ENCODE measurements at places on chromosomes 7 and 10.
A peak's percentile ranks its signal among the peaks of the same experiment; 100 is the strongest.

DNA sequence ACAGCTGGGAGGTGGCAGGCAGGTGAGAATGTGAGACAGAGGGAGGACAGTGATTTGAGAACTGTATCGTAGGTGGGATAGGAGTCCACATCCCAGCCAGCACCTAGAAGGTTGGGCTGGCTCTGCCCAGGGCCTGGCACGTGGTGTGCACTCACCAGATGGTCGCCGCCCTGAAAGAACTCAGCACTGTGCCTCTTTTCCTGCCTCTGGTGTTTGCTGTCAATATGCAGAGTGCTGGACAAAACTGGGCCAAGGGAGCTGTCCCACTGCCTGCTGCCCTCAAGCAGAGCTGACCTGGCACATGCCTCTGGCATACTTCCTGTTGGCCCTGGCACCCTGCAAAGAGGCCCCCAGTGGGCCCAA lies 36.8 kb downstream of the CHST3 start:
- DNase-seq = no peak

DNA sequence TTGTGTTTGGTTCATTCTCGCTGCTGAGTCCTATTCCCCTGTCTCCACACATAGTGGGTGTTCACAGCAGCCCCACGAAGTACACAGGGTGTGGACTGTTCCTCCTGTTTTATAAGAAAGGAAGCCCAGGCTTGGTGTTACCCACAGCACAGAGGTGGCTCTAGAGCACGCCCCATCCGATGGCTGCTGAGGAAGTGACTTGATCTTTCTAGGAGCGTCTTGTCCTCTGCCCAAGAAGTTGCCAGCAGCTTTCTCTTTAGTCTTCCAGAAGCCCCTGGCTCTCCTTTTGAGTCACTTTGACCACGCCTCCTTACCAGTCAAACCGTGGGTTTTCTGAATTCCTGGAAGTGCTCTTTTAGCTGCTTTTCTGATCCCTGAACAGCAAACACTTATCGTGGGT lies 94.0 kb downstream of the GRK5 start:
- no peak for DNase-seq

DNA sequence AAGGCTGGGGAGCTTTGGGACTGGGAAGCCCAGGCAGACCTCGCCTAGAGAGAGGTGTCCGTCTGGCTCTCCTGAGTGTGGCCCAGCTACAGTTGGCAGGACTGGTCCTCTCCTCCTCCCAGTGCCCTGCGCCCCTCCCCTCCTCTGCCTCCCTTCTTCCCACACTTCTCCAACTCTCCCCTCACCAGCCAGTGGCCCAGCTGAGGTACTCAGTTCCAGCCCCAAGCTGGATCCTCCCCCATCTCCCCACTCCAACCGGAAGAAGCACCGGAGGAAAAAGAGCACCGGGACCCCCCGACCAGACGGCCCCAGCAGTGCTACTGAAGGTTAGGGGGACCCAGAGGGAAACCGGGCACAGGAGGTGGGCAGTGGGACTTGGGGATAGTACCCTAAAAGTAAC lies 27.7 kb downstream of the GBX1 start:
- DNase-seq = no peak

DNA sequence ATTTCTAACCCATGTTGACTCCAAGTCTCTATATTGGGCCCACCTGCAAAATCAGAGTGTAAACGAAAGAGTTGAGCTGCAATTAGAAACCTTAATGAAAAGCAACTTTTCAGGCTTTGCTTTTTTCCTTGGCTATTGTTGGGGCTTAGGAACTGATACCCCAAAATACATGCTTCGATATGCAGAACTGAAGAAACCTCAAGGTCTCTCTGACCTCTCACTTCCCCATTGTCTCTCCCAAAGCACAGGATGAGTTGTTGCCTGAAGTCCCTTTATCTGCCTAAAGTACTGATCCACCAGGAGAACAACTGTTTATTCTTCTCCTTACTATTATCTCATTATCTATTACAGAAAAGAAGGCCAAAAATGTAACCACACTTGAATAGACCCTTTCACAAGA lies 666.0 kb upstream of the LRRTM3 start:
- no peak for DNase-seq

DNA sequence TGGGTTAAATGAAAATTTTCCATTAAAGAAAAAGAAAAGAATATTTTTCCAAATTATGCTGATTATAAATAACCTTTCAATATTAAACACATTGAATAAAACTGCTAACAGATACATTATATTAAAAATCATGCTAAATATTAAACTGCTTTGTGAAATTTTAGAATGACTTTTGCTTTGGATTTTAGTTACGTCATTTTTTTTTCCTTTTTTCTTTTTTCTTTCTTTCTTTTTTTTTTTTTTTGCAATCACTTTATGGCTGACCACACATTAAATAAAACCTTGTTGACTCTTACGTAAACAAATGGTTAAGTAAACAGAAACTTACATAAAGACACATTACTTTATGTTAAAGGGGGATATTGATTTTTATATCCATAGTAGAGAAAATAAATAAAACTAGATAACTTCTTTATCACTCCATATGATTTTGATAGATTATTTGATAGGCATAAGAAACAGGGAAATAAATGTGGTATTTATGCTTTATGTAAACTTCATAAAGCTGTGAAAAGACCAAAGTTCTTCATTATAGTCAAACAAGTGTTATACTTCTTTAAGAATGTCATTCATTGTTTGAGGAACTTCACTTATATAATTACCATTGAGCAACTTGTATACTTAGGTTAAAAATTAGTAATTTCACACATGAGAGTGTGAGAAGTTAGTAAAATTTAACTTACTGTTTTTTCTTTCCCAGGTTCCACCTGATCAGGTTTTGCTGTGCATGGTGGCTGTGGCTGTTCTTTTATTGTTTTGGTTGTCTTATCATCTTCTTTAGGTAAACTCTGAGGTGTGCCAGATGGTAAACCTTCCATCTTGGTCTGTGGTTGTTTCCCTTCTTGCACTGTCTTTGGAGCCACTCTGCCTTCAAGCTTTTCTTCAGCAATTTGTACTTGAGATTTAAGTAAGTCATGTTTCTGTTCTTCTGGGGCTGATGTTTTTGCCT lies 197.3 kb downstream of the PCLO start:
- no peak for DNase-seq

- no peak for DNase-seq
Measured at GRCh38 chr7:1624999-1625927, 44.8 kb upstream of the ELFN1 start.

GRCh38 chr7:30162622-30163124 lies 27.9 kb downstream of the MTURN start:
- DNase-seq = peak; percentile 69

DNA sequence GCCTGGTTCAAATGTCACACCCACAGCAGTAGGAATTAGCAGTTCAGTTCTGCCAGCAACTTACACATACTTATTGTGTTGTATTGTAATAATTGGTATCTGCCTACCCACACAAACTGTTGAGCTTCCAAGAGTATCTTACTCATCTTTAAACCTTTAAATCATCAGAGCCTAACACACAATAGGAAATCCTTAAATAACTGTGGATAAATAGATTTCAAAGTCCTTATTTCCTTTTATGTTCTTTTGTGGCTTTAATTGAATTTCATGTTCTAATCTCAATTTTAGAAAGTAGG lies 3.9 kb downstream of the CASD1 start:
- no peak for DNase-seq

- no peak for DNase-seq
Measured at GRCh38 chr10:23371073-23371472, 26.5 kb upstream of the C10orf67 start.

DNA sequence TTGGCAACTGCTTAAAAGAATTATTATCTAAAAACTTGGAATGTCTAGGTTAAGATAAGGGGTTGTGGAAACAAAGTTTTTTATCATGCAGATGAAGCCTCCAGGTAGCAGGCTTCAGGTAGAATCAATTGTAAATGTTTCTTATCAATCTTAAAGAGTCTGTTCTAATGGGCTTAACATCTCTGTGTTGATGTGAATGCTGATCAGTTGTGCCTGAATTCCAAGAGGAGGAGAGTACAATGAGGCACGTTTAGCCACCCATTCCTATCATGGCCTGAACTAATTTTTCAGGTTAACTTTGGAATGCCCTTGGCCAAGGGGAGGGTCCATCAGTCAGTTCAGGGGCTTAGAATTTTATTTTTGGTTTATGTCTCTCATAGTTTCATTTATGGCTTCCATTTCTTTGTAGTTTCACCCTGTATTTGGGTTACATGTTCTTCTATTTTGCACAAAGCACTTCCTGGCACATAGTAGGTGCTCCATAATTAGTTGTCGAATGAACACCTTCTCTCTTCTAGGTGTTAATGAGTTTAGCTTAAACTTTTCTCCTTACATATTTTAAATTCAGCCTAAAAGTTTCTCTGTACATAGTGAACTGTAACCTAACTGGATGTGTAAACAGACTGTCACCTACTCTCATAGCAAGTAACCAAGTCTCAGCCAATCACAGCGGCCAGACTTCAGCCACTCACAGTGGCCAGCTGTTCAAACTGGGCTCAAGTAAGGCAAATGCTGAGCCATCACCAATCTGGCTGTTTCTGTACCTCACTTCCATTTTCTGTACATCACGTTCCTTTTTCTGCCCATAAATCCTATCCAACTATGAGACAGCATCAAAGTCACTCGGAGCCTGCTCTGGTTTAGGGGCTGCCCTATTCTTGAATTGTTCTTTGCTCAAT lies 34.7 kb downstream of the ALOX5 start:
- no peak for DNase-seq

GRCh38 chr7:120028636-120029035 lies 244.3 kb upstream of the KCND2 start:
- DNase-seq = peak; percentile 66

DNA sequence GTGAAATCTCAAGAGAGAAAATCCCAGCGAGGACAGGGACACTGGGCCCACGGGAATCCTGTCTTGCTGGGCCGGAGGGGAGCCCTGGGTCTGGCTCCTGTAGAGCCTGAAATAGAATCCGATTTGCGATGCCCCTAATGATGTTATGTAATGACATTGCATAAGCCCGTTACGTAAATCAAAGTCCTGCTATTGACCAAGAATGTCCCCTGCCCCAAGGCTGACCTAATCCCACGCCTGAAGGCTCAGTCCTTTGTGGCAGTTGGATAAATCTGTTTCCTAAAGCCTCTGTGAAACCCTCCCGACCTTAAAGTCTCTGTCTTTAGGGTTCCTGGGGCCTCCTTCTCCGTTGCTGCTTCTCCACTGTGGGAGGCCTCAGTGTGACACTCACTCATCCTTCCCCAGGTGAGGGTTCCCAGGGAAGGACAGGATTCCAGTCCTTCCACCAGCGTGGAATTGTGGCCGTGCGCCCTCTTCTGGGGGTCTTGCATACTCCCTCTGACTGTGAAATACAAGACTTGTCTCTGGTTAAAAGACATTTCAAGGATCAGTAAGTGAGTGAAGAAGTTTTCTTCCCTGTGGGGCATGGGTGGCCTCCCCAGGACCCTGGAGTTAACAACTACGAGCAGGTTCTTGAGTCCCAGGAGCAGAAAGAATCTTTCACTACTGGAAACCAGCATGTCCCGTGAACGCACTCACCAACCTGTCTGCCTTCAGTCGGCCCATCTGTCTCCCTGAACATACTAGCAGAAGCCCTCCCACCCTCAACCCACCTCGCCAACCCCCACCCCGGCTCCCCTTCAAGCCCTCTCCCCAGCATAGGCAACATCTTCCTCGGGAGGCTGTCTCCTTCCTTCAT lies 19.8 kb downstream of the ZNF467 start:
- DNase-seq = peak; percentile 38

- DNase-seq = peak; percentile 57
Measured at GRCh38 chr7:129144095-129144833, at the start of gene TSPAN33. Gene TSPAN33, plus strand, starts transcription at chr7:129144707. Its CDS starts 274 bp downstream, at chr7:129144981.

DNA sequence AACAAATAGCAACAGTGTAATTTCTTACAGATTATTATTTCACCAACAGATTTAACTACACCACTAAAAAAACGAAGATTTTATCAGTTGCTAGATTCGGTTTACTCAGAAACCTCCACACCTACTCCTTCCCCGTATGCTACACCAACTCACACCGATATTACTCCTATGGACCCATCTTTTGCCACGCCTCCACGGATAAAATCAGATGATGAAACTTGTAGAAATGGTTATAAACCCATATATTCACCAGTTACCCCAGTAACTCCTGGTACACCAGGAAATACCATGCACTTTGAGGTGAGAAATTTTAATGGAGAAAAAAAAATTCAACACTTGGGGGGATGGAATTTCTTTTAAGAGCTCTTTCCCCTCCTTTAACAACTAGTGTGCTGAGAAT lies 92.5 kb downstream of the KMT2E start:
- DNase-seq = peak; percentile 36

GRCh38 chr10:17023386-17024298 lies 106.0 kb downstream of the CUBN start:
- DNase-seq = peak; percentile 98

GRCh38 chr7:77453531-77453930 lies 37.4 kb upstream of the GSAP start:
- DNase-seq = peak; percentile 49

DNA sequence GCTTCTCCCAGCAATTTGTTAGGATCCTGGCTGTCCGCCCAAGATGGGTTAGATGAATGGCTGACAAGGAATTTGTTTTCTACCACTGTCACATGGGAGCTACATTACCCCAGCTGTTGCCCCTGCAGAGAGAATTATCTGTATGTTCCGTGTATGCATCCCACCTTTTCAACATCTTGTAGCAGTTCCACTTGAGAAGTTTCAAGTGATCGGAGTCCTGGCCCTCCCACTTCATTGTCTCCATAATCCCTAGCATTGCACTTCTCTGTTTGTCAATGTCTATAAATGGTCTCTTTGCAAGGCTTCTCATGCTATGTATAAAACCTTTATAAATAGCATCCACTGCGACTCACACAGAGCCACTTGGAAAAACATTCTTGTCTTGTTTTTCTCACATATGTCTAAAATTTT lies 972.5 kb downstream of the CNTNAP2 start:
- DNase-seq = peak; percentile 65

GRCh38 chr10:111107023-111107422 lies 30.2 kb downstream of the ADRA2A start:
- DNase-seq = no peak

- no peak for DNase-seq
Measured at GRCh38 chr10:79483299-79483698, 29.0 kb upstream of the EIF5AL1 start.

GRCh38 chr10:1939016-1939415 lies 201.7 kb upstream of the ADARB2 start:
- no peak for DNase-seq

GRCh38 chr10:53161231-53161630 lies 388.6 kb upstream of the MBL2 start:
- DNase-seq = no peak

DNA sequence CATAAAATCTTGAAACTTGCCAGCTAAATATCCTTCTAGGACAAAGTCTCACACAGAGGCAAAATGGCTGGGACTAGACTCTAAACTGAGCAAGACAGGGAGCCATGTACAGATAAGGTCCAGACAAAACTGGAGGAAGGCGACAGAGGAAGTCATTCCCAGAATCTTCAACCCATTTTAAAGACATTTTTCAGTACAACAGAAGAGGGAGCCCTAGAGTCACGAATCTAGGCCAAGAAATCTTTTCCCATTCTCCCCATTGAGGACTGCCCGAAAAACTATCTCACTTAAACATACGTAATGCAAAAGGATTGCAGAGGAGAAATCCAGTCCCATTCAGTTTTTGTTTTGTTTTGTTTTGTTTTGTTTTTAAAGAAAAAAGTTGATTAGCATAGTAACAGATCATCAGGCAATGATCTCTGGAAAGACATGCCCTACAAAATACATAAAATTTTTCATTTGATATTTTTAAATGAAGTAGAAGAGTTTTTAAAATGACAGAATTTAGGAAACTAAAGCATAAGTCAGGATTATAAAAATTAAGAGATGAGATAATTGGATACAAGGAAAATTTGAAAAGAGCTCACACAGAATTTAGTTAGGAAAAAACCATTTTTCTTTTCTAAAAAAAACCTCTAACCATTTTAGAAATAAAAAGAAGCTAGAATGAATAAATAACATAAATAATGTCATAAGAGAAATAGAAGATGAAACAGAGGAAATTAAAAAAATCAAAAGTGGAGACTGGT lies 16.9 kb upstream of the PRF1 start:
- DNase-seq = peak; percentile 51
